ENCODE measurements at places on chromosomes 5 and 9. TPM values are rescaled to one million over a fixed set of nuclear protein-coding genes. Genes with fewer than 3 reads are reported as not detected.

Gene SPDL1
- 37.8 TPM for total RNA-seq

Gene GGTA1
- not detected for total RNA-seq

Gene FCN2
- total RNA-seq, result not detected

Gene OSMR
- not detected for total RNA-seq

Gene SHB
- 0.93 TPM for total RNA-seq

Gene SLC22A4
- 0.28 TPM for total RNA-seq
